ENCODE measurements at places on chromosomes 4 and X. TPM values are rescaled to one million over a fixed set of nuclear protein-coding genes. Genes with fewer than 3 reads are reported as not detected.

ENAM gene
- polyA plus RNA-seq: not detected

DNA sequence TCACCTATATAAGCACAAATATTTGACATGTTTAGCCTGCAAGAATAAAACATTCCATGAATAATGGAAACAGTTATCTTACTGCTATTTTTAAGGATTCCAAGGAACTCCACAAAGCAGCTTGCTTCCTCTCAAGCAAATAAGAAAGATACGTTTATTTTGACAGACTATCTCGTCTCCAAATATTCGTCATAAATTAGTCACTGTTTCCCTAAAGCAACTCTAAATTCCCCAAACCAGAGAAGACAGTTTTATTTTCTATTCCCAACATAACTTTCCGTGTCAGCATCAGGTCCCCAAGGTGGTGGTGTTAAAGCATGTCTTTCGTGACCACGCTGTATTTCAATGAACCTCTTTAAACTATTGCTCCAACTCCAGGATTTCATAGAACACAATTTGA is 24.3 kb upstream of the DKK2 start:
- no peak for DNase-seq

GRCh38 chr4:186954509-186954908 is 230.9 kb upstream of the FAT1 start:
- no peak for DNase-seq

- no peak for DNase-seq
Observed at GRCh38 chr4:28373601-28374000, 1513.0 kb downstream of the STIM2 start.

DNA sequence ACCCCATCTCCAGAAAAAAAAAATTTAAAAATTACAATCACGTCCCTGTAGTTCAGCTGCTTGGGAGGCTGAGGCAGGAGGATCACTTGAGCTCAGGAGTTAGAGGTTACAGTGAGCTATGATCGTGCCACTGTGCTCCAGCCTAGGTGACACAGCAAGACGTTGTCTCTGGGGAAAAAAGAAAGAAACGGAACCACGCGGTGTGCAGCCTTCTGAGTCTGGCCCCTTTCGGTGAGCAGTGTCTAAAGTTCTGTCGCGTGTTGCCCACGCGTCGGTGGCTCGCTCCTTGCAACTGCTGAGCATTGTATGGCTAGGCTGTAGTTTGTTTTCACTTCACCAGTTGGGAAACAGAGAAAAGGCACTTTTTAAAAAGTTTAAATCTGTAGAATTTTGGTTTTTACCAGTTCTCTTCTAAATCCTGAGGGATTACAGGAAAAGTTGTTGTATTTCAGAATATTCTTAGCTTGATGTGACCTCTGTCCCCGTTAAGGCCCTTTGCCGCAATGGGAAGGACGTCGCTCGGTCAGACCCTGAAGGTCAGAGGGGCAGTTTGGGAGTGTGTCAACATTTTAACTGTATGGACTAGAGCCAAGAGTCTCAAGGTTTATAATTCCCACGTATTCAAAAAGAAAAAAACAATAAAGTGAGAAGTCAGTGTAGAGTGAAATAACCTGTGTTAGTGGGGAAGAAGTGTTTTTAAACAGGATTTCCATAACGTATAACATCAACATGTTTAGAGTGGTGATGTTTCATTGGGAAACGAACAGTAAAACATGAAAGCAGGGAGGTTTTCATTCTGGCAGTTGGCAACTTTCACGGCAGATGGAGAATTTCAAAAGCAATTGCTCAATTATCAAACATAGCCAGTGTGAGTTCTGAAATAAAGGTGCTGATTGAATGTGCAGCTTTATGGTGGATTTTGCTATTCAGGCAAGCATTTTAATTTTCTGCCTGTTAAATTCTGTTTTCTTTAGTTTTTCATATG is 45.8 kb upstream of the MSANTD1 start:
- no peak for DNase-seq

DNA sequence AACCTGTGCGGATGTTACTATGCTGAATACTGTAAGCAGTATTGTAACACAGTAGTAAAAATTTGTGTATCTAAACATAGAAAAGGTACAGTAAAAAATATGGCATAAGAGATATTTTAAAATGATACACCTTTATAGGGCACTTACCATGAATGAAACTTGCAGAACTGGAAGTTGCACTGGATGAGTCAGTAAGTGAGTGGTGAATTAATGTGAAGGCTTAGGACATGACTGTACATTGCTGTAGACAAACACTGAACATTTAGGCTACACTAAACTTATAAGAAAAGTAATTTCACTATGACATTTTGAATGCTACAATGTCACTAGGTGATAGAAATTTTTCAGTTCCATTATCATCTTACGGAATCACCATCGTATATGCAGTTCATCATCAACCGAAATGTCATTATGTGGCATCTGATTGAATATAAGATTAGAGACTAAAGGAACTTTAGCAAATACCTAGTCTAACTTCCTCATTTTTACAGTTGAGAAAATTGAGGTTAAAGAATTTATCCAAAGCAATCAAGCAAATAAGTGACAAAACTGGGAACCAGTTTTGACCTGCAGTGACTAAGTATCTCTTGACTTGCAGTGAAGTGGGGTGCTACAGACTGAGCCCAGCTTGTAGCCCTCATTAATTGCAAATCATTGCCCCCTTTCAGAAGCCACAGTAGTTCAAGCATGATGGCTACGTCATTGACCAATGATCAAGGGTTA is 55.3 kb downstream of the EGF start:
- DNase-seq: no peak

Measured in sigmoid colon (tissue), 7 donors.